Gastrocnemius medialis (tissue), 4 donors: ENCODE measurements at places on chromosomes 16 and 17.

DNA sequence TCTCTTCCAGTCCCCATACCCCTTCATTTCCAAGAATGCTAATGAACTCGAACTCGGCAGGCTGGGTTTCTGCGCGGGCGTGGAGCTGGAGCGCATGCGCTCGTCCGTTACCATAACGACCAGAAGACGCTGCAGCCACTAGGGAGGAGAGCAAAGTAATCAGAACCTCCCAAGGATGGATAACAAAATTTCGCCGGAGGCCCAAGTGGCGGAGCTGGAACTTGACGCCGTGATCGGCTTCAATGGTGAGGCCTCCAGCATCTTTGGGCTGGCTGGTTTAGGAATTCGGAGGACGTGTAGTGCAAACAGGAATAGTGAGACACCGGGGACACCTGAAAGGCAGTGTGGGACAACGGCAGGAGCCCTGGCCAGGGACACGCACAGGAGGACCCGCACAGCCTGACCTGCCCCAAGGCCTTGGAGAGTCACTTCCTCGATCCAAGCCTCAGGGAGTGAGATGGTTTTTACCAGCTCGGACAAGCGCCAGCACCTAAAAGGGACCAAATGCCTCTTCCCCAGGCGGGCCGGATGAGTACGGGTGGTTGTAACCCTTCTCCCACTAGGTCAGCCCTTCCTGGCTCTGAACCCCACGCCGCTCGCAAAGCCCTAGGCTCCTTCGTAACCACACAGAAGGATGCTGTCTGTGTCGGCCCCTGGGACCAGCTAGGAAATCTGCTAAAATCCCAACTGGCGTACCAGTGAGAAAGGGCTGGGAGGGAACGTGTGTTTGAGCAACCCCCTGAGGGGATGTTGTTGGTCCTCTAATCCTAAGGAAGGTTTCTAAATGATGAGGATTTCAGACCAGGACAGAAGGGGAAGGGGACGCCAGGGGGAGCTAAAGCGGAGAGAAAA is at the start of gene CFAP52:
Gene CFAP52 (plus strand): TSS at position 122 of the 852 bp plus-strand sequence. CDS start 54 bp downstream, at position 176.
- peak; percentile 26 for DNase-seq

- DNase-seq, result no peak
Measured at GRCh38 chr17:633641-634101, 81.0 kb downstream of the VPS53 start.

GRCh38 chr17:82297714-82298537 is 19.5 kb downstream of the CD7 start:
- peak; percentile 90 for DNase-seq

DNA sequence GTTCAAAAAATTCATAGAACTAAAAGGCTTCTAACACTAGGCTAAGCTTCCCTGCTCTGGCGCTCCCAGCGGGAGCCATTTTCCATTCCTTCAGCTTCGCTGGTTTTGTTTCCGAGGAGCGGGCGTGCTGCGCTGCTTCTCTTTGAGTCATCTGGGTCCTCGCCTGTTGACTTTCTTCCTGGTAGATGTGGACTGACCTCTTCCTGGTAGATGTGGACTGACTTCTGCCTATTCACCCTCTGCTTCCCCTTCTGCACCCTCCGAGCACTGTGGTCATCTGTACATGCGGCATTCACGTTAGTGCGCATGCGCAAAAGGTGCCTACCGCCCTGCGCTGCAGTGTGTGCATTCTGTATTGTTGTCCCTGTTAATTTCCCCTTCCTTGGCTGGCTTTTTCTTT is 40.8 kb upstream of the SEC14L1 start:
- DNase-seq, result peak; percentile 32
